ENCODE measurements at places on chromosomes 1 and 21. TPM values are rescaled to one million over a fixed set of nuclear protein-coding genes. Genes with fewer than 3 reads are reported as not detected.

SIKE1 gene
- 34.8 TPM for total RNA-seq

C1orf141 gene
- not detected for total RNA-seq

FMO2 gene
- 45.2 TPM for total RNA-seq

ACTL8 gene
- total RNA-seq: not detected

SHCBP1L gene
- total RNA-seq: not detected

RHBG gene
- total RNA-seq: not detected

KANK4 gene
- 2.7 TPM for total RNA-seq

SELENBP1 gene
- total RNA-seq: 63.0 TPM

VAV3 gene
- 11.4 TPM for total RNA-seq

MSH4 gene
- total RNA-seq: not detected

LENEP gene
- not detected for total RNA-seq

CLCC1 gene
- 28.9 TPM for total RNA-seq

CLIC4 gene
- 169 TPM for total RNA-seq

NUDT4B gene
- 0.74 TPM for total RNA-seq

GJA8 gene
- not detected for total RNA-seq

CLIC6 gene
- total RNA-seq: 9.9 TPM

AADACL3 gene
- 0.19 TPM for total RNA-seq

CD1E gene
- not detected for total RNA-seq

MEX3A gene
- 0.58 TPM for total RNA-seq

BECN2 gene
- not detected for total RNA-seq

SLFNL1 gene
- 0.22 TPM for total RNA-seq

ANGPTL7 gene
- total RNA-seq: 0.42 TPM

KCNJ9 gene
- not detected for total RNA-seq

PAX7 gene
- total RNA-seq: not detected

CR1L gene
- total RNA-seq: 0.71 TPM

HSD11B1 gene
- total RNA-seq: 83.7 TPM

GREM2 gene
- 0.16 TPM for total RNA-seq

NHLH1 gene
- total RNA-seq: 0.42 TPM

ITGB2 gene
- total RNA-seq: 131 TPM

GIPC2 gene
- 2.7 TPM for total RNA-seq
